ENCODE measurements at places on chromosomes 4 and X.

- no peaks in the 10 kb centered on the region for H3K4me1 ChIP-seq
- no peaks in the 10 kb centered on the region for H3K36me3 ChIP-seq
- no peaks in the 10 kb centered on the region for H3K27me3 ChIP-seq
- H3K4me3 ChIP-seq = no peak overlapping the region
- no peak for DNase-seq
Observed at GRCh38 chrX:154476821-154477220, 2.3 kb downstream of the LAGE3 start.

- no peaks in the 10 kb centered on the region for H3K36me3 ChIP-seq
- no peaks in the 10 kb centered on the region for H3K4me1 ChIP-seq
- H3K4me3 ChIP-seq = no peak overlapping the region
- H3K27ac ChIP-seq = no peak overlapping the region
- no peaks in the 10 kb centered on the region for H3K27me3 ChIP-seq
Observed at GRCh38 chr4:188008377-188008776, 12.8 kb downstream of the ZFP42 start.

DNA sequence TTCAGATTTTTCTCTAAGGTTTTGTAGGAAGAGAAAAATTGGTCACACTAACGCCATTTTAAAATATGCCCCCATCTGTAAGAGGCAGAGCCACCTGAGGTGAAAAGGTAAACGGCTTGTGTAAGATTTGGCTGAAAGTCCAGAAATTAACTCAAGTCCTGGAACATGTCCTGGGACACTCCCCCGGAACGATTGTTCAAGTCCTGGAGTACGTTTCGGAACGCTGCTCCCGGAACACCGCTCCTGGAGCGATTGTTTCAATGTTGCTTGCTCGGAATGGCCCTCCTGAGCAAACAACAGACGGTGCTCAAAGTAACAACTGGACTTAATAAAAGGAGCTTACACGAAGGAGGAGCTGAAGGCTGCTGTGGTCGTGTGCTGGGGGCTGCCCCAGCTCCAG, 796.5 kb upstream of the SLIT2 start:
- no peak overlapping the region for H3K27ac ChIP-seq
- no peaks in the 10 kb centered on the region for H3K36me3 ChIP-seq
- no peak for DNase-seq
- no peaks in the 10 kb centered on the region for H3K27me3 ChIP-seq
- no peak overlapping the region for H3K4me3 ChIP-seq

DNA sequence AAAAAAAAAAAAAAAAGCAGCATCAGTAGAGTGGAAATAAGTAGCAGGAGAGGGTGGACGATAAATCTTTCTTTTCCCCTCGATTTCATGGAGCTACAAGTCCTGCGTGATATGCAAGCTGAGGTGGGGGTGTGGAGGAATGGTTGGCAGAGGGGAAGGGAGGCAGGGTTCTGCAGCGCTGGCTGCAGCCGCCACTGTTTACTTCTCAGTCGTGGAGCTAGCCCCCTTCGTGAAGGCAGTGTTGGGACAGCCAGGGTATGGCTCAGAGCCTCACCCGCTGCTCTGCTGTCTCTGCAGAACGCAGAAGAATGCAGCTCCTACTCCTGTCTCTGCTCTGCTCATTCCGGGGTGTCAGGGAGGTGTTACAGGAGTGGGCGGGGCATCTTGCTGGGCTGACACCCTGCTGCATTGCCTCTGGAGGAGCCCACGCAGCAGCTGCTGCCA, 140.6 kb downstream of the GPM6A start:
- no peaks in the 10 kb centered on the region for H3K36me3 ChIP-seq
- H3K27ac ChIP-seq = no peak overlapping the region
- peak; percentile 83 for DNase-seq

- H3K27me3 ChIP-seq = no peaks in the 10 kb centered on the region
- H3K4me3 ChIP-seq = no peak overlapping the region
- H3K36me3 ChIP-seq = no peaks in the 10 kb centered on the region
- H3K27ac ChIP-seq = no peak overlapping the region
Observed at GRCh38 chrX:129777218-129778030, 2.3 kb upstream of the SASH3 start.

GRCh38 chr4:168825975-168826374, 184.1 kb downstream of the CBR4 start:
- no peaks in the 10 kb centered on the region for H3K27me3 ChIP-seq
- DNase-seq = no peak
- H3K4me3 ChIP-seq = no peak overlapping the region
- no peaks in the 10 kb centered on the region for H3K36me3 ChIP-seq
- no peaks in the 10 kb centered on the region for H3K4me1 ChIP-seq
- no peak overlapping the region for H3K27ac ChIP-seq

- DNase-seq = peak; percentile 53
- H3K36me3 ChIP-seq = no peaks in the 10 kb centered on the region
- H3K4me1 ChIP-seq = no peaks in the 10 kb centered on the region
- no peak overlapping the region for H3K4me3 ChIP-seq
- no peak overlapping the region for H3K27ac ChIP-seq
- H3K27me3 ChIP-seq = peaks cover 31% of the 10 kb centered on the region
Observed at GRCh38 chr4:73867783-73868182, 1.4 kb upstream of the CXCL1 start.

DNA sequence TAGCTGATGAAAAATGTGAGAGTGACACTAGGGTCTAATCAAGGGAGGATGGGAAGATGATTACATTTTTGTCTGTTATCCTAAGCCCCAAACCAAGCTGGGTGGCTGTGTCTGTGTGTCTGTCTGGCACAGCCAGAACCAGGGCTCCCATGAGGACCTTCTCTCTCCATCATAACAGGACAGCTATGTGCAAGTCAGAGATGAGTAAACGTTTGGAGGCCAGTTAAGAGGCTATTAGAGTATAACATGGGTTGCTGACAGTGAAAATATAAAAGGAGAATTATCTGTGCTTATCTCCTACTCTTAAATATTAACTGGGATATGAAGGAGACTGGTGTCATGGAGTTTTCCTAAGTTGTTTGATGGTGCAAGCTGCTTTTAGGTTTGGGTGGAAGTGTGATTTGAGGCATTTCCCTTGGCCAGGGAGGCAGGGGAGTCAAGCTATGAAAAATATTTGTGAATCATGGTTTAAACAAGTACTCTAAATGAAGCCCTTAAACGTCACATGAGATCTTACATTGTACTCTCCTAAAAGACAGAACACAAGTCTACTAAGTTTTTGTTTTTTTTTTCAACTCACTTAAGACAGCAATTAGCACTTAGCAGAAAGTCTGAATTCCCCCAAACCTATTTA, 156.2 kb downstream of the ENOX2 start:
- no peaks in the 10 kb centered on the region for H3K27me3 ChIP-seq
- no peaks in the 10 kb centered on the region for H3K4me1 ChIP-seq

GRCh38 chr4:87327136-87327535, 4.5 kb upstream of the HSD17B13 start:
- H3K4me3 ChIP-seq = no peak overlapping the region
- no peak for DNase-seq
- no peaks in the 10 kb centered on the region for H3K36me3 ChIP-seq
- H3K27ac ChIP-seq = no peak overlapping the region
- no peaks in the 10 kb centered on the region for H3K27me3 ChIP-seq

- no peak overlapping the region for H3K4me3 ChIP-seq
- no peaks in the 10 kb centered on the region for H3K36me3 ChIP-seq
- H3K4me1 ChIP-seq = no peaks in the 10 kb centered on the region
- no peak overlapping the region for H3K27ac ChIP-seq
- DNase-seq = no peak
Observed at GRCh38 chr4:38765382-38765781, 17.4 kb downstream of the TLR10 start.

- H3K27ac ChIP-seq = no peak overlapping the region
- peak; percentile 81 for DNase-seq
- no peak overlapping the region for H3K4me3 ChIP-seq
- no peaks in the 10 kb centered on the region for H3K27me3 ChIP-seq
- no peaks in the 10 kb centered on the region for H3K4me1 ChIP-seq
- no peaks in the 10 kb centered on the region for H3K36me3 ChIP-seq
Observed at GRCh38 chrX:115957862-115958490, 212.6 kb upstream of the AGTR2 start.

DNA sequence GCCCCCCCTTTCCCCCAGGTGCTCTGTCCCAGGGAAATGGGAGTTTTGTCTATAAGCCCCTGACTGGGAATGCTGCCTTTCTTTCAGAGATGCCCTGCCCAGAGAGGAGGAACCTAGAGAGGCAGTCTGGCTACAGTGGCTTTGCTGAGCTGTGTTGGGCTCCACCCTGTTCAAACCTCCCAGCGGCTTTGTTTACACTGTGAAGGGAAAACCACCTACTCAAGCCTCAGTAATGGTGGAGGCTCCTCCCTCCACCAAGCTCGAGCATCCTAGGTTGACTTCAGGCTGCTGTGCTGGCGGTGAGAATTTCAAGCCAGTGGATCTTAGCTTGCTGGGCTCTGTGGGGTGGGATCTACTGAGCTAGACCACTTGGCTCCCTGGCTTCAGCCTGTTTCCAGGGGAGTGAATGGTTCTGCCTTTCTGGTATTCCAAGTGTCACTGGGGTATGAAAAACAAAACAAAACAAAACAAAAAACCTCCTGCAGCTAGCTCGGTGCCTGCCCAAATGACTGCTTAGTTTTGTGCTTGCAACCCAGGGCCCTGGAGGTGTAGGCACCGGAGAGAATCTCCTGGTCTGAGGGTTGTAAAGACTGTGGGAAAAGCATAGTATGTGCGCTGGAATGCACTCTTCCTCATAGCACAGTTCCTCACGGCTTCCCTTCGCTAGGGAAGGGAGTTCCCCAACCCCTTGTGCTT, 41.7 kb downstream of the ITM2A start:
- no peaks in the 10 kb centered on the region for H3K27me3 ChIP-seq
- H3K27ac ChIP-seq = no peak overlapping the region
- H3K4me3 ChIP-seq = no peak overlapping the region

DNA sequence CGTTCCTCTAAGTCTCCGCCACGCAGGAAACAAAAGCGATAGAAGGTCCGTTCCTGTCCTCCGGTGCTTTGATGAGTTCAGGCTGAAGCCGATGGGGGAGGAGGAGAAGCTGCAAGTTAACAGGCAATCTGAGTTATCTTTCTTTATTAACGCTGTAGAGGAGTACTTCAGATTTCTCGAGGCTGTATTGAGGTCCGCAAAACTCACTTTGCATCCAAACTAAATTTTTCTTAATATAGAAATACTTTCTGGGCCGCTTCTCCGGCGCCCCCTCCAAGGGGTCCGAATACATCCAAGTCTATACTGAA, 395 bp upstream of the SOWAHB start:
- peaks cover 46% of the 10 kb centered on the region for H3K27me3 ChIP-seq
- H3K36me3 ChIP-seq = no peaks in the 10 kb centered on the region
- H3K27ac ChIP-seq = no peak overlapping the region
- H3K4me1 ChIP-seq = no peaks in the 10 kb centered on the region
- DNase-seq = no peak

DNA sequence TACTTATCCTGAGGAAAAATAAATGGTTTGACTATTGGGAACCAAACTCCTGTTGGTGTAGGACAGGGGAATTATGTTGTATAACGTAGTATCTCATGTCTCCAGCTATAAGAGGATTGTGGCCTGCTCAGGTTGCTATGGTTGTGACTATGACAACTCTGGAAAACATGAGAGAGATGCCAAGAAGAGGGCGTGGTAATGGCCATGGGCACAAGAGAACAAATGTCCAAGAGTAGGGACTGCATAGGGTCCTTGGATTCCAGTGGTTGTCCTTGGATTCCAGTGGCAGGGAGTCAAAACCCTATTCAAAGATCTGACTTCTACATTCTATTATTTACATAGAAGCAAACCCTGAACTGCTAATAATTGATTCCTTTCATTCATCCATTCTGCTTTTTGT, 6.8 kb upstream of the MOB1B start:
- H3K27me3 ChIP-seq = no peaks in the 10 kb centered on the region
- no peaks in the 10 kb centered on the region for H3K4me1 ChIP-seq
- no peak for DNase-seq

- no peak overlapping the region for H3K27ac ChIP-seq
- H3K4me3 ChIP-seq = no peak overlapping the region
- no peaks in the 10 kb centered on the region for H3K4me1 ChIP-seq
- no peaks in the 10 kb centered on the region for H3K36me3 ChIP-seq
Observed at GRCh38 chr4:150423074-150423473, 158.9 kb upstream of the MAB21L2 start.

DNA sequence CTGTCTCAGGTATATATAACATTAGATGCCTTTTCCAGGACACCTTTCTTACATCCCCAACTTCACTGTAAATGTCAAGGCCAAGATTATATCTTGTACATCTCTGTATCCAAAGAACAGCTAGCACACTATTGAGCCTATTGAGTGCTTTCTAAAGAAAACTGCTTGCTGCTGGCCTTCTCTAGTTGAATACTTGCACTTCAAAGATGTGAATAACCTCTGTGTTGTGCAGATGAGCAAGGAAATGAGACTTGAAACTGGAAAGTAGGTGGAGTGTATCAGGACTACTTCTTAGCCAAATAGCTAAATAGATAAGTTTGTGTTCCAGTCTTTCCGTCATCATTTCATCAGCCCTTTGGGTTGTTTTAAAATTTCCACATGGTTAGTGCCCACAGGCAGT, 704.4 kb upstream of the AMOT start:
- H3K36me3 ChIP-seq = no peaks in the 10 kb centered on the region
- H3K4me1 ChIP-seq = no peaks in the 10 kb centered on the region
- H3K27me3 ChIP-seq = no peaks in the 10 kb centered on the region
- no peak for DNase-seq
- H3K4me3 ChIP-seq = no peak overlapping the region
- H3K27ac ChIP-seq = no peak overlapping the region

- peaks cover 14% of the 10 kb centered on the region for H3K36me3 ChIP-seq
- no peak overlapping the region for H3K27ac ChIP-seq
- H3K4me3 ChIP-seq = peak overlapping the region; percentile 92
- no peaks in the 10 kb centered on the region for H3K27me3 ChIP-seq
Observed at GRCh38 chr4:147683188-147683591, 773 bp downstream of the PRMT9 start.

DNA sequence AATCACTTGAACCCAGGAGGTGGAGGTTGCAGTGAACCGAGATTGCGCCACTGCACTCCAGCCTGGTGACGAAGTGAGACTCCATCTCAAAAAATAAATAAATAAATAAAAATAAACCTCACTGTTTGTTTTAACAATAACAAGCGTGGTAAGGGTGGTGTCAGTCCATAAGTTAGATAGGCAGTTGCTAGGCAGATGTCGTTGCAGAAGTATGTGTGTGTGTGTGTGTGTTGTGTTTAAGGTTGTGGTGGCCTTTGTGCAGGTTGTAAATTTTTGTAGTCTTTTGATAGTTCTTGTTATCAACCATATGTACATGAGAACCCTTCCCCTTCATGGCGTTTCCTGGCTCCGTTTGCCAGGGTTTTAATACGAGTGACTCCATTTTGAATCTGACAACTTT, 4.0 kb upstream of the AASDH start:
- H3K27me3 ChIP-seq = no peaks in the 10 kb centered on the region
- H3K4me3 ChIP-seq = no peak overlapping the region
- H3K27ac ChIP-seq = no peak overlapping the region
- H3K4me1 ChIP-seq = peaks cover 4% of the 10 kb centered on the region
- no peak for DNase-seq

GRCh38 chr4:121675715-121676114, 21.1 kb downstream of the ANXA5 start:
- no peak overlapping the region for H3K4me3 ChIP-seq
- H3K4me1 ChIP-seq = no peaks in the 10 kb centered on the region
- peaks cover 84% of the 10 kb centered on the region for H3K36me3 ChIP-seq
- no peak overlapping the region for H3K27ac ChIP-seq
- H3K27me3 ChIP-seq = no peaks in the 10 kb centered on the region
- DNase-seq = peak; percentile 48

All from endodermal cell (in vitro differentiated cells).